ENCODE measurements at places on chromosomes 1 and 21.

- DNase-seq = no peak
These were observed 155.2 kb downstream of the DMRTA2 start for GRCh38 chr1:50268049-50268448.

- no peak for DNase-seq
These were observed 3.0 kb upstream of the ATP1B1 start for GRCh38 chr1:169103480-169103893.

GRCh38 chr1:152501704-152502103 lies 8.9 kb upstream of the LCE5A start:
- no peak for DNase-seq

- DNase-seq = no peak
These were observed at the start of gene CSF3R for GRCh38 chr1:36482724-36483388. Gene CSF3R, minus strand, starts transcription at chr1:36482913. Its CDS starts 3,417 bp downstream, at chr1:36479496.

GRCh38 chr1:173507847-173508209 lies 30.7 kb downstream of the PRDX6 start:
- no peak for DNase-seq
